Bronchial smooth muscle cell (primary cell): ENCODE measurements at places on chromosomes 7 and 10. TPM values are rescaled to one million over a fixed set of nuclear protein-coding genes. Genes with fewer than 3 reads are reported as not detected.

TAS2R41 gene
- total RNA-seq: not detected in 2 replicates

POLR2J gene
- 23.2 and 29.8 TPM in 2 replicates for total RNA-seq

GPR37 gene
- total RNA-seq: 1.8 and 4.7 TPM in 2 replicates

CDK13 gene
- 36.7 and 40.9 TPM in 2 replicates for total RNA-seq

PKD2L1 gene
- not detected in 2 replicates for total RNA-seq

GNGT1 gene
- total RNA-seq: not detected in 2 replicates

THNSL1 gene
- total RNA-seq: 3.3 and 5.7 TPM in 2 replicates

PTPRZ1 gene
- under 0.01 TPM in 1 of 2 replicates, not detected in the other for total RNA-seq

ICA1 gene
- under 0.01 and 0.09 TPM in 2 replicates for total RNA-seq

SDK1 gene
- total RNA-seq: 1.4 and 7.8 TPM in 2 replicates

PAX4 gene
- not detected in 2 replicates for total RNA-seq

PDK4 gene
- total RNA-seq: 0.47 and 0.94 TPM in 2 replicates

HACD1 gene
- 5.8 and 20.6 TPM in 2 replicates for total RNA-seq

FFAR4 gene
- not detected in 2 replicates for total RNA-seq

PROSER2 gene
- total RNA-seq: 0.95 and 1.2 TPM in 2 replicates

SEMA3C gene
- 126 and 190 TPM in 2 replicates for total RNA-seq

RTKN2 gene
- total RNA-seq: 0.17 and 0.47 TPM in 2 replicates

LIPK gene
- not detected in 2 replicates for total RNA-seq

ZNF425 gene
- 6.3 and 6.5 TPM in 2 replicates for total RNA-seq

LRRD1 gene
- total RNA-seq: under 0.01 TPM in 1 of 2 replicates, not detected in the other

FAM237B gene
- not detected in 2 replicates for total RNA-seq

FKBP6 gene
- total RNA-seq: not detected in 2 replicates

HEPACAM2 gene
- 0.09 and 0.16 TPM in 2 replicates for total RNA-seq

SRPK2 gene
- total RNA-seq: 23.7 and 48.5 TPM in 2 replicates

VSTM4 gene
- total RNA-seq: 5.5 and 6.4 TPM in 2 replicates
